ENCODE measurements at places on chromosomes 5 and 9. TPM values are rescaled to one million over a fixed set of nuclear protein-coding genes. Genes with fewer than 3 reads are reported as not detected.

ZSWIM6 gene
- 48.5 TPM for total RNA-seq

S100Z gene
- not detected for total RNA-seq

ANKRD20A1 gene
- 6.5 TPM for total RNA-seq

HTR4 gene
- 1.2 TPM for total RNA-seq

DCANP1 gene
- not detected for total RNA-seq

ADAMTSL2 gene
- 2.4 TPM for total RNA-seq

GLE1 gene
- total RNA-seq, result 21.6 TPM

KIAA0825 gene
- total RNA-seq, result 41.2 TPM

GRCh38 chr5:152595405-152595804 is 190.3 kb upstream of the NMUR2 start:
- no peak for DNase-seq

DNA sequence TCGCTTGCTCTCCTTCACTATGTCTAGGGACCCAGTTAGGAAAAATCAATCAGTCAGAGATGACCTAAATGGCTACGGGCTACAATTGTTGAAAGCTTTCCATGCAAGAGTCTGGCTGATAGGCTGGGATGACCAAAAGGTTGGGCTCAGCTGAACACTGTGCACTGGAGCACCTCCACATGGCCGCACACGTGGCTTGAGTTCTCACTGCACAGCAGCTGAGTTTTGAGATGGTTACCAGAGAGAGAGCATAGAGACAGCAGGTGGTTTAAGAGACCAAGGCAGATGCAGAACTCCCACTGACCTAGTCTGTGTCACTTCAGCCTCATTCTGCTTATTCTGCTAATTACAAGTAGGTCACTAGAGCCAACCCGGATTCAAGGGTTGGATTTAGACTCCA is 2354.8 kb upstream of the C9orf72 start:
- no peak for DNase-seq

GRCh38 chr5:98248949-98249348 is 524.5 kb upstream of the RGMB start:
- DNase-seq, result no peak

DNA sequence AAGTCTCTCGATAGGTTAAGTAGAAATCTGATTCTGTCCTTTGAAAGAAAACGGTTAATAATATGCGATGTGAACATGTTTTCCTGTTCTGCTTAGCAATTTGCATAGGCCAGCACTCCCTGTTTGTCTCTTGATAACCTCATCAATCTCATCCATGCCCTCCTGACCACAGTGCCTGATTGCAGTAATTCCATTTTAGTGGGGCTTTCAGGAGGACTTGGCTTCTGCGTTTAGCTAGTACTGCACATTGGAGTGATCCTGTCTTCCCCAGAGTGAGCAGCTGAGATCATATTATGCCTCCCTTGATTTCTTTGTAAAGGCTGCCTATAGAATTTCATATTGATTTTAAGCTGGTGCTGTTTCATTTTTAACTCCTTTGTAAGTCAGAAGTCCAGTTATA is 335.9 kb upstream of the ISL1 start:
- no peak for DNase-seq

DNA sequence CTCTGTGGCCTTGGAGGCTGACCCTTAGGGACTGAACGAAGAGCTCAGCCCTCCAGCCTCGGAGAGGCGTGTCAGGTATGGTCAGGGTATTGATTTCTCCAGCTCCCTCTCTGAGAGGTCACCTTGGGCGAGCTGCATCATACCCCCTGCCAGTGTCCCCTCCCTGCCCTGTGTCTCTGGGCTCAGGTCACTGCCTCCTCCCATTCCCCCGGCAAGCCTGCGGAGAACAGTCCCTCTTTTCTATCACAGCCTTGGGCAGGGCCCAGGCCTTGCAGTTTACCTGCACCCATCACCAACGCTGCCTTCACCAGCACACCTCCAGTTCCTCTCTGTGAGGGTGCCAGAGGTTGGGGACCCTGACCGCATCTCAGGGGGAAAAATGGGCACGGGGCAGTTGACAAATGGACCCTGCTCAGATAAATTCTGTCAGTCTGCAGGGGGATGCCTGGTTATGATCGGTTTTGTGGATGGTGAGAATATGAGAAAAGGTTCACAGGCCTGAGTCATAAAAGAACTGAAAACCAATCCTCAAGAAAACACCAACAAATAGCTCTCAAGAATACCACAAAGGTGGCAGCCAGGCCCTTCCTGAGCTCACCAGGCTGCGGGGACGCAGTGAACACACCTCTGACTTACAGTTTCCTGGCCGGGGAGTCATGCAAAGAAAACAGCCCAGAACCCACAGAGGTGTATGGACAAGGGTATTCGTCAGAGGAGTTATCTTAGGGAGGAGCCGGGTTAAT is 24.7 kb upstream of the RXRA start:
- no peak for DNase-seq

DNA sequence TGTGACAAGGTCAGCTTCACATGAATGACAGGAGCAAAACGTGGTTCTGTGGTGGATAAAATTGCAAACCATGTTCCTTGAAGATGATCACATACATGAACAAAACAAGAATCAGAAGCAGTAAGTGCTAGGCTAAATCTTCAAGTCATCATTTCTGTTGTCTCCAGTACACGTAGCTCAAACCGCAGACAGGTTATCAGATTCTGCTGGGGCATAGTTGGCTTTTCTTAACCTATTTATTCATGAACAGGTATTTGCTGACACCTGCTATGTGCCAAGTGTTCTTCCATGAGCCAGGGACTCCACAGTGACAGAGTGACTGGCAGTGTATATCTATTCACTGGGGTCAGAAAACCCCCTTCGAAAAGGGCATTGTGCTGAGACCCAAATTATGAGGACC is 20.8 kb downstream of the MFAP3 start:
- DNase-seq, result no peak

- no peak for DNase-seq
Measured at GRCh38 chr9:112140936-112141335, 34.2 kb downstream of the SUSD1 start.

DNA sequence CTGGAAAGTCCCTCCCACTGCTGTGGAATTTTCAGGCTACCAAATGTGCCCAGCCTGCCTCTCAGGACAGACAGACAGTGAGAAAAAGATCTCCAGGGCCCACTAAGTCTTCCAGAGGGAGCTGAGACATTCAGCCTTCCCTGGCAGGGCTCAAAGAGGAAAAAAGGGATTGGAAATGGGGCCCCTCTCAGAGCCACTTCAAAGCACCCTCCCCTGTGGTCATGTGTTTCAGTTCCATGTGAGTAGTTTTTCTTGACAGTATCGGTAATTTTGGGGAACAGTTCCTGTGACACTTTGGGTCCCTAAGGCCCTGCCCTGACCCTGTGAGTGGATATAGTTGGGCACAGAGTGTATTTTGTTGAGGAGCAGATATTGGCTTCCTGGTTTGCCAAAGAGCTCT is 25.0 kb downstream of the LARP1 start:
- no peak for DNase-seq

- DNase-seq, result peak; percentile 26
Measured at GRCh38 chr5:170791325-170791954, 7.9 kb downstream of the GABRP start.

DNA sequence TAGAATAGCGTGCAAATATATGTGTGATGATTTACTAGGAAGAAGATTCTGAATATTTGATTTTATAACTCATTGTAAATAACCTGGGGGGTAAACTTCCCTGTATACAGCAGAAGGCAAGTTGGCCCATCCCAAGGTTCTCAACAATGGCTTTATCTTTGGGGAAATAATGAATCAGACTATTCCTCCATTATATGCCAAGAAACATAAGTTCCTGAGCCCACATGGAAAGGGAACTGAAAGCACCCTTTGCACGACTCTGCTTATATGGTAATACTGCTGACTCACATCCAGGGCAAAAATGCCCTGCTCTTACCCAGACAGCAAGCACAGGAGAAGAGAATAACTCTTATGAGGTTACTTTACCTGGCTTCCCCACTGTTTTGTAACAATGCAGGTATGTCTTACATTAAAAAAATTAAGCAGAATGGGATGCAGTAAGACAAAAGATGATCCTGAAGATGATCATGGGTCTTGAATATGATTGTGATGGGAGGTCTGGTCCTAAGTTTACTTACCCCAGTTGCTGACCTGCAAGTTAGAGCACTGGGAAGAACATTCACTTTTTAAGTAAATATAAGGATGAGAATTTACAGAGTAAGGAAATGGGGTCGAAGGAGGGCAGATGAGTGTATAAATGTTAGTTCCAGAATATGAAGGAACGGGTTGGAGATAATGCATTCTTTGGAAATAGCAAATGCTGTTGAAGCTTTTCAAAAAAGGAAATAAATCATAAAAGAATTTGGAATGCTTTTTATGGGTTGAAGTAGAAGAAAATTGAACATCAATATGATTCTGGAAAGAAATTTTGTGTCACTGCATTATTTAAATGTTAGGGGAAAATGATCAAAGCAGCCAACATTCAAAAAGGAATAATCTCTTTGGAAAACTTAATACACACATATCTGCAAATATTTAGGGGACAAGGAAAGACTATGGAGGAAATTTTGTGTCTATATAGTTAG is 428.4 kb upstream of the MPDZ start:
- no peak for DNase-seq

DNA sequence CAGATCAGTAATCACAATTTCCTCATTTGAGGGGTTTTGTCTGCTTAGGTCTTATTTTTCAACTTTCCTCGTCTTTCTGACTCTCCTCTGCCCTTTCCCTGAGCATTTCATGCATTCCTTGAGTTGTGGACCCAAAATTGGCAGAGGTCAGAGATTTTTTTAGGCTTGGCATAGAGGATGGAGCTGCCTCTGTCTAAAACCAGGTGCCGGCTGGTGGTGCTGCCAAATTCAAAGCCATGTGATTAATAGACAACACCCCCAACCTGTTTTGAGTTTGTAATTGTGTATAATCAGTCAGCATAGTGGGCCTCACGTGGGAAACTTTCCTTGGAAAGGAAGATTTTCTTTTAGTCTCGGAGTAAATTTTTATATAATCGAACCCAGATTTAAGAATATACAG is 39.6 kb downstream of the TJP2 start:
- DNase-seq, result no peak

DNA sequence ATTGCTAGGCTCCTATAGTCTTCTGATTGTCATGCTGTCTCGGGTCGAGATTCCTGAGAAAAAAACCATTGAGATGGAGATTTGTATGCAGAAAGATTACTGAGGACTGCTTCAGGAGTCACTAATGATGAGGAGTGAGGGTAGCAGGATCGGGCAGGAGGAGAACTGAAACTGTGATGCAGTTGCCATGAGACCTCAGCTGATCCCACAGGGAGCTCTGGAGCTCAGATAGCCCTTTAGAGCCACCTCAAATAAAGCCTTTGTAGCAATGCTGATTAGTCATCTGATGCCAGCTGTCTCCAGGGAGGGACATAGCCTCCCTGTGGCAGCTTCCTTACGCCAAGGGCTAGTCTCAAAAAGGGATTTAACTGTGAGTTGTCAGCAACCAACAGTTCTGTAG is 256.9 kb downstream of the DMAC1 start:
- no peak for DNase-seq

- DNase-seq, result no peak
Measured at GRCh38 chr5:68898951-68899471, 194.8 kb upstream of the SLC30A5 start.

GRCh38 chr5:74693191-74693590 is 8.2 kb downstream of the HEXB start:
- DNase-seq, result no peak

DNA sequence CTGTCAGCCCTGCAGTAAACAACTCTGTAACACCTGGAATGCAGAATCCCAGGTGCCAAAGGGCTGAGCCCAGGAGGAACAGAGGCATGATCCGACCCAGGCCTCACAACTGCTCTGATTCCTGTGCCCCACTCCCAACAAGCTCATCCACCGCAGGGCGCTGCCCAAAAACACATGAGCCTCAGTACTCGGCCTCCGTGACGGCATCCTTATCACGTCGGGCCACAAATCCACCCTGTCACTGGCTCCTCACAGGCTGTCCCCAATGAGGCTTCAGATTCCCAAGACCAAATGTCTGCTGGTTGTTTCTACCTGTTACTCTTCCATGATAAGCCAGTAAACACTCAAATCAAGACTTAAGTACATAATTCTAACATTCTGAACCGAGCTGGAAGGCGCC is 15.2 kb downstream of the QSOX2 start:
- DNase-seq, result no peak

DNA sequence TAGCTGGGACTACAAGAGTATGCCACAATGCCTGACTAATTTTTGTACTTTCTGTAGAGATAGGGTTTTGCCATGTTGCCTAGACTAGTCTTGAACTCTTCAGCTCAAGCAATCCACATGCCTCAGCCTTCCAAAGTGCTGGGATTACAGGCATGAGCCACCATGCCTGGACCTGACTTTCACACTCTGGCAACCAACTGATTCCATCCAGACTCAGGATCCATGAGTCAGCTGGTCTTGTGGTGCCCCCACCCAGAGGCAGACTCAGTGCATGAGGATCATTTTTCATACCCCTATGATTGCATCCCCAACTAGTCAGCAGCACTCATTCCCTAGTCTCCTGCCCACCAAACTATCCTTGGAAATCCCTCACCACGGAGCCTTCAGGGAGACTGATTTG is 375.9 kb downstream of the ANXA1 start:
- DNase-seq, result no peak

DNA sequence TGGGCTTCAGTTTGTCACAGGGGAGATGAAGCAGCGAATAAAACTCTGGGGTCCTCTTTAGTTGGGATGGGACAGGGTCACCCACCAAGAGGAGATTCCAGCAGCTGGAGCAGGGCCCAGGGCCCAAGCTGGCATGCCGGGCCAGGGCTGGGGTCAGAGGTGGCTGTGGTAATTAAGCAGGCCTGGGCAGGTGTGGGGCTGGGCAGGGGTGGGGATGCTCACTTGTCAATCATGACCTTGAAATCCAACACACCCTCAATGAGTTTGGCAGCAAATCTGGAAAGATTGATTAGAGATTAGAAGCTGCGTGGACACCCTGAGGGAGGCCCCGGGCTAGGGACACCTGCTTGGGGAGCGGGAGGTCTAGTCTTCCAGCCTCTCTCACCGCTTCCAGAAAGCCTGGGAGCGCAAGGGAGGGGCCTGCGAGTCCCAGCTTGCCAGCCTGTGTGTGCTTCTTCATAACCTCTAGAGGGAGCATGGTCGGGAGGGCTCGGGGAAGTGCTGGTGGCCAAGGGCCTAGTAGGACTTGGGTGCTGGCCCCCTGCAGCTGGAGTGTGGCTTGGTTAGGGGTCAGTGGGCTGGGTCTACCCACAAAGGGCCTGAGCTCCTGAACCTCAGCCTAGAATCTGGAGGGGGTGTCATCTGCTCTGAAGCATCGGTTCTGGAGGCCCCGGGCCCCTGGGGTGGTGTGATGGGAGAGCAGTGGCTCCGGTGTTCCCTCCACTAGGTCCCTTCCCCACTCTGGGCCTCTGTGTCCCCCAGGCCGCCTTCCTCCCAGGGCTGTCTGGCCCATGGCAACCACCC is 7.6 kb downstream of the CRAT start:
- DNase-seq, result peak; percentile 43

- no peak for DNase-seq
Measured at GRCh38 chr5:10825897-10826644, 65.0 kb upstream of the DAP start.

GRCh38 chr5:10860645-10861422 is 99.8 kb upstream of the DAP start:
- DNase-seq, result no peak

GRCh38 chr5:38249301-38249700 is 9.1 kb upstream of the EGFLAM start:
- no peak for DNase-seq

- DNase-seq, result no peak
Measured at GRCh38 chr5:95446560-95447221, 55.5 kb downstream of the FAM81B start.

GRCh38 chr5:29263915-29264351 is 1929.6 kb upstream of the CDH6 start:
- DNase-seq, result no peak
